ENCODE measurements at places on chromosomes 7 and 10.

- DNase-seq: no peak
These were observed 115.0 kb downstream of the PLXDC2 start for GRCh38 chr10:19930936-19931893.

GRCh38 chr7:1257221-1257620 is 24.5 kb downstream of the UNCX start:
- DNase-seq: no peak

DNA sequence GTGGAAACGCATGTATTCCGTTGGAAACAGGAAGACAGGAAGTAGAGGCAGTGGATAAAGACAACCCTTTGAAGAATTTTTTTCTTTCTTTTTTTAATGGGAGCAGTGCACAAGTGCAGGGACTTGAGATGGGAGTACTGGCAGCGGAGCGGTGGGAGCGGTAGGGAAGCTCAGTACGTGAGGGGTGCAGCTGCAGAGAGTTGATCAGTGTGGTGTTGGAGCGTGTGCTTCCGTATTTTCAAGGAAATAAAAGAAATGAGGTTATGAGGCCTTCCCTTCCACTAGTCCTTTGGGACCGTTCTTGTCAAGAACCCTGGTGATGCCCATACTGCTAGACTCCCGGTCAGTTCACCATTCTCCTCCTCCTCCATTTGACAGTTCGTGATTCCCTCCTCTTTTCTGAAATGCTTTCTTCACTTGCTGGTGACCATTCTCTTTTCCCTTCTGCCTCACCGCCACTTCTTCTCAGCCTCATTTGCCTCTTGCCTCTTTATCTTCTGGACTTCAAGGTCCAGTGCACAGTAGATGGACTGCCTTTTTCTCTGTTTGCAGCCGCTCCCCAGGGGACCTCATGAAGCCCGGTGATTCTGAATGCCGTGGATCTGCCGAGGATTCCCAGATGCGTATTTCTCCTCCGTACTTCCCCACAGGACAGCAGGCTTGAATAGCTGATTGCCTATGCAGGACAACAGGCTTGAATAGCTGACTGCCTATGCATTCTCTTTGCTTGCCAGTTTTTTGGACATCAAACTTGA is 39.1 kb upstream of the TMEM236 start:
- DNase-seq: no peak

GRCh38 chr7:49894543-49894942 is 121.1 kb downstream of the VWC2 start:
- DNase-seq: no peak

DNA sequence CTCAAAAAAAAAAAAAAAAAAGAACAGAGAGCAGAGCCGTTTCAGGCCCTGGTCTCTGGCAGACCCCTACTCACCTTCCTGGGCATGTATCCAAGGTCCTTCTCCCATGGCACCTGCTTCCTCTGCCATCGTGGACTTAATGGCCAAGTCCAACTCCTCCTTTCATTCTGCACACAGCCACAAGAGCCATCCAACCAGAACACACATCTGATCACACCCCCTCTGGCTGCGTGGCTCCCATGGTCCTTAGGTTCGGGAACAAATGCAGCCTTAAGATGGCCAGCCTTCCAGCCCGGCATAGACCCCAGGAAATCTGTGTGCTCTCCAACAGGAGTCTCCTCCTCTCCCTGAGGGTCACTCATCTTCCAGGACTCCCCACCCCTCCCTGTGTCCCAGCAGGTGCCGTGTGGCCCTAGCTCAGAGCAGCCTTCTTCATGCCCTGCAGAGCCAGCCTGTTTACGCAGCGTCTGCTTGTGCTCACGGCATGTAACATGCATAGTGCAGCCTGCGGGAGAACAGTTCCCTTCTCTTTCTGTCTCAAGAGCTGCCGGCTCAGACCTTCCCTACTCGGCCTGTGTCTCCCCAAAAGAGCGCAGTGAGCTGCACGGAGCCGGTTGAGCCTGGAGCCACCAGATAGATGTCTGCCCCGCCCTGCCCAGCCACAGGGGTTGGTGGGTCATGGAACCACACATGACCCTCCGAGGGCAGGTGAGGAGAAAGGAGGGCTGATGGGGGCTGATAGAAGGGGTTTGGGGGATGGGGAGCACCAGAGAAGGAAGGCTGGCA is 157.3 kb downstream of the NRF1 start:
- DNase-seq: no peak
